Stimulated activated CD8-positive, alpha-beta memory T cell treated with anti-CD3 and anti-CD28 coated beads, Interleukin-7, amount 100 ng/mL, for 24 hours (primary cell): ENCODE measurements at places on chromosomes 5 and 9.

DNA sequence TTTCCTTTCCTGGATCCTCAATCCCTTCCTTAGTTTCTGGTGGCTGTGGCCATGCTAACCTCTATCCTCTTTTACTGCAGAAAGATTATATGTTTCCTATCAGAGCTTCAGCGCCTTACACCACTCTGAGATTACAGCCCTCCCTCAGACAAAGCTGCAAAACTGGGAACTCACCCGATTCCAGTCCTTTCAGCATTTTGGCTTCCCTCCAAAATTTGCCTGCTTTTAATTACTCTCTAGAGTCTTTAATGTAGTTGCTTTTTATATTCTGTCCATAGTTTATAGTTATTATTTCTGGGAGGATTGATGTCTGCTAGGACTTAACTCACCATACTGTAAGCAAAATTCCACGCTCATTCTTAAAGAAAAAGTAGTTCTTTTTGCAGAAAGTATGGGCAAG, 110.2 kb downstream of the NSG2 start:
- no peak for DNase-seq

GRCh38 chr9:117906763-117907162, 202.6 kb downstream of the TLR4 start:
- no peak for DNase-seq

DNA sequence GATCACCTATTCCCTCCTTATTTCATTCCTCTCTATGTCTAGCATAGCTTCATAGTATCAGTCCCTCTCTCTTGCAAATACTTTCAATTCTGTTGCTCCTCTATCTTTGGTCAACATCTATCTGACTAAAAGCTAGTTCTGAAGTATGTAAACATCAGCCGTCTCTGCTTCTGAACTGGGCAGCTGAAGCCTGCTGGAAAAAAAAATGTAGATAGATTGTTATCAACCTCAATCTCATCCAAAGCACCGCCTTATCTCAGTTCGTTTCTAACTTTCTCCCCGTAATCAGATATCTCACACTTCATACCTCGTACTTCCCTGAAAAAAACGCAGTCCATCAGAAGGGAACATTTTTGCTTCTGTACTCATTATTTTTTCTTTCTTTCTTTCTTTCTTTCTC, 4.5 kb upstream of the SEMA6A start:
- no peak for DNase-seq

DNA sequence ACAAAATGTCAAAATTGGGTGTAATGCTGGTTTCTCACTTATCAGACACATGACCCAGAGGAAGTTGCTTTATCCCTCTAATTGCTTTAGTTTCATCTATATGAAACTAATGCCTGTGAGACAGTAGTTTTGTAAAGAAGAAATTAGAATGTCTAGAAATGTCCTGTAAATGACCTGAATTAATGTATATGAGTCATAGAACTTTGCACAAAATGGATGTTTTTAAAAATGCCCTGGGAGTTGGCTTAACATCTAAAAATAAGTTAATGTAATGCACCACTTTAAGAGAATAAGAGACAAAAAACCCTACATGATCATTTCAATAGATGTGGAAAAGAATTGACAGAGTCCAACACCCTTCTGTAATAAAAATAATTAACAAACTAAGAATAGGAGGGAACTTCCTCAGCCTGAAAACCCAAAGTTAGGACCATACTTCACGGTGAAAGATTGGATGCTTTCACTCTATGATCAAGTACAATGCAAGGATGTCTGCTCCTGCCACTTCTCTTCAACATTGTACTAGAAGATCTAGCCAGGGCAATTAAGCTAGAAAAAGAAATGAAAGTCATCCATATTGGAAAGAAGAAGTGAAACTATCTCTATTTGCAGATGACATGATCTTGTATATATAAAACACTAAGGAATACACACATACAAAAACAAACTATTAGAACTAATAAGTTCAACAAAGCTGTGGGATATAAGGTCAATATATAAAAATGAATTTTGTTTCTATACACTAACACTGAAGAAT, 117.9 kb downstream of the MELK start:
- DNase-seq, result no peak

DNA sequence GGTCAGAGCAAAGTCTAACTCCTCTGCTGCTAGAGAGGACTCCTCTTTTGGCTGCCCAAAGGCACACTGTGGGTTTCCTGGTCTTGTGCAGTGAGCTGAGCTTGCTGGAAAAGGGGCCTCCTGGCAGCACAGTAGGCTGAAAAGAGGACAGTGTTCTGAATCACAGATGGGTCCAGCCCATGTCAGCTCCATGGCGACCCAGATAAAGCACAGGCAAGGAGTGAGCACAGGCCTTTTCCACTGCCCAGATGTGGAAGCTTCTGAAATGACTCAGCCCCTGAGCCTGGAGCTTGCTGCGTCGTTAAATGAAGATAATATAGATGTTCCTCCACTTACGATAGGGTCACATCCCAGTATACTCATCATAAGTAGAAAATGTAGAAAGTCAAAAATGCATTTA, 8.1 kb downstream of the CCDC180 start:
- DNase-seq, result no peak

- no peak for DNase-seq
These were observed 29.1 kb downstream of the ADAMTS2 start for GRCh38 chr5:179316111-179316551.

DNA sequence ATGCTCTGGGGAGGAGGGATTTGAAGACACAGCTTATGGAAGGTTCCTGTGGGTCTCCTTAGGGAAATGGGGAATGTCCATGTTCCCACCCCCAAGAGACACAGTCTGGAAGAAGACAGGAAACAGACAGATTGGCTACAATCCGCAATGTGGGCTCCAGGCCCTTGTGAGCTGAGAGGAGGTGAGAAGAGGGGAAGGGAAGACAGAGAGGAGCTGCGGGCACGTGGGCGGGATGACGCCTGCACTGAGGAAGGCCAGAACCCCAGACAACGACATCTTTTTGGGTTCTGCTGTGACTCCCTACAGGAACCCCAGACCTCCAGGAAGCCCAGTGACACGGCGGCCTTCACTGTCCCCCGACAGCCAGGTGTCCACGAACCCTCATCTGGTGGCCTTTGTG, 29.9 kb upstream of the NKD2 start:
- no peak for DNase-seq

DNA sequence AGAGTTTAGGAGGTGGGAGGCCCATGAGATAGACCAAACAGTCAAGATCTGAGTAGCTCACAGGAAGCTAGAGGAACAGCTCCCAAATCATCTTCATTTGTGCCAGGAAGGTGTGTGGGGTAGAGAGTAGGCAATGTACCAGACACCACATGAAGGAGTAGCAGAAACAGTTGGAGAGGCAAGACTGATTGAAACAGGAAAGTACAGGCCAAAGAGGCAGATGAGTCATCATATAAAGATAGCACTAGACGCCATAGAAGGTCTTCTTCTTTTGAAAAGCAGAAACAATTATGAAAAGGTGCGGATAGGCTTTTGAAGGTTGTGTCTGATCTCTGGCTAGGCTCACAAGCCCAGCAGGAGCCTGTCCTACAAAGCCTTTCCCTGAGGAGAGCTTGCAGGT, 62.7 kb upstream of the PALM2AKAP2 start:
- no peak for DNase-seq

DNA sequence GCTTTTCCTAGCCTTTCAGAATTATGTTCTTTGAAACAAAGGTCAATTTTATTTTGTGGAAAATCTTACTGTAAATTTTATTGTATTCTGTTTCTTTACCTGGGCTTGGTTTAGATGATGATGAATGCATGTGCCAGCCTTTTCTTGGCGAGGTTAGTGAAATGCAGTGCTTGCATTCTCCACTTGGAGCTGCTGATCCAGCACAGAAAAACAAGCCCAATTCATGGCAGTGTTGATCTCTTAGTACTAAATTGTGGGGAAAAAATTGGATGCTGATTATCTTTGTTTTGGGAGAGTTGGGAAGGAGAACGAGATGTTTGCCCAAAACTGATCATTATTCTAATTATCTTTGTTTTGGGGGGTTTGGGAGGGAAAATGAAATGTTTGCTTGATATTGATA, 3.7 kb downstream of the HABP4 start:
- DNase-seq, result no peak

DNA sequence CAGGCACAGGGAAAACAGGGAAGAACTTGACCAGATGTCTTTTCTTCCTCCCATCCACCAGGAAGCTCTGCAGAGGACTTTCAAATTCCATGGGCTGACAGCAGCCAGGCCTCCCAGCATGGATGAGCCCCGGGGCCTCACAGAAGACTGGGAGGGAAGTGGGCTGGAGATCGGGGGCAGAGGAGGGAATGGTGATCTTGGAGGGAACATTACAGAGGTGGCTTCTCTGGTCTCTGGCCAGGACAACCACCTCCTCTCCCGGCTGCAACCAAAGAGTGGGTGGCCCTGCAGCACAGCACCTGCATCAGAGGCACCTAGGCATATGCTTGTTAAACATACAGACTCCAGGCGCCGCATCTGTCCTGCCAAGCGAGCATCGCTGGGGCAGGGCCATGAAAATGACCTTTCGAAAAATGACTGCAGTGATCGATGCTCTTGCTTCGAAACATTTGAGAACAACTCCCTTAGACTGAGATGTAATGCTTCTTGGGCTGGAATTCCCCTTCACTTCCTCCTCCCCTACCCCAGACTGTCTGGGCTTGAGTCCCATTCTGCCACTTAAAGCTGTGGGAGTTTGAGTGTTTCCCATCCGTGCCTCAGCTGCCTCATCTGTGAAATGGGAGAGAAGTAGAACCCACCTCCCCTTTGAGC, 68.7 kb upstream of the UNC5A start:
- DNase-seq, result no peak

DNA sequence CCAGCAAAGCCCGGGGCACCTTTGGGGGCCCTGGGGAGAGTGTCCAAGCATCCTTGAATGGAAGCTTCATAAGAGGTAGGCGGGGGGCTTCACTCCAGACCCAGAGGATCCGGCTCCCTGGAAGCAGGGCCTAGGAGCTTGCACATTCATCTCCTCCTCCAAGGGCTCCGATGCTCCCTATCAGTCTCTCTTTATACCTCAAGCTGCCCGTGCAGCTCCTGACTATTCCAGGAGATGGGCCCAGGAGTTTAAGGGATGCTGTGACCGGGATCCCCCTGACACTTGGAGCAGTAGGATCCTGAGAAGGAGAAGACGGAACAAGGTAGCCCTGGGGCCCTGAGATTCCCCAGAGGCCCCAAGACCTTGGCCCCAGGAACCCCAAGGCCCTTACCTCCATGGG, 25.9 kb downstream of the CSF1R start:
- DNase-seq, result no peak

DNA sequence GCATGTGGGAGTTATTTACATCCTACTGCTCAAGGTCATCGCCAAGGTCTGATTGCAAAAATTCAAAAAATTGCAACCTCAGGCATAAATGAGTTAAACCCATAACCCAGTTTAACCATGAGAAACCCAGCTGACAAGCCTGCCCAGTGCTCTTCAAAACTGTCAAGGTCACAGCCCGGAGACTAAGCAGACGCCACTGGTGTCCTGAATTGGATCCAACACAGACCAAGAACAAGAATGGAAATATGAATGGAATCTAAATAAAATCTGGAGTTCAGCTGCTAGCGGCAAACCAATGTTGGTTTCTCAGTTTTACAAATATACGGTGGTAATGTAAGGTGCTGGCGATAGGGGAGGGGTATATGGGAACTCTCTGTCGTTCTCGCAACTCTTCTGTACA, 201.5 kb upstream of the MVB12B start:
- no peak for DNase-seq

DNA sequence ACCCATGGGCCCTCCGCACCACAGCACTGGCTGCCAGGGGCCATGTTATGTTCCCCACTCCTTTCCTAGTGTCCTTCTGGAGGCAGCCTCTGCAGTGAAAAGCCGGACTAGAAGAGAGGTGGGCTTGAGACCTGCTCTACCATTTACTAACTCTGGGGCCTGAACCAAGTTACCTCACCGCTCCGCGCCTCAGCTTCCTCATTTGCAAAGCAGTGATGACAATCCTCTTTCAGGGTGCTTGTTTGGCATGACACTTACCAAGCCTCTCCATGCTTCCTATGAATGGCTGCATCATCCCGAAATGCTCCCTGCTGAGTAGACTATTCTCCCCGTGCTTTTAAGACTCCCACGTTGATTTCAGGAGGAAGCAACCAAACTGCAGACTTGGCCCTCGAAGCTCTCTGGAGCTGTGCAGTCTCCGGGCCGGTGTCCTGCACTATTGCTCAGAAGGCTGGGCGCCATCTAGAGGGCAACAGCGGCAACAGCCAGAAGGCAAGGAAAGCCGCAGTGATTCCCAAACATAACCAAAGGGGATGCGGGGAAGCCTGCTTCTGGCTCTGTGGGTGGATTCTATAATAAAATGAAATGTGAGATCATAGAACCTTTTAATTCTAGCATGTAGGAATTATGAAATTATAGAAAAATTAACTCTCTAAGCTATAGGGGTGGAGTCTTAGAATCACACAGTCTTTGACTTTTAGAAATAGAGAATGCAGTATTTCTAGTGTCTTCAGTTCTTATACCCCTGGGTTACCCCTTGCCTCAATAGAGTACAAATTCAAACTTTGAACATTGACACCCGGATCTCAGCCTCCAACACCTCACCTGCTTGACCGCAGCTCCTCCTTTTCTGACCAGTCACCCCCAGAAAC, 599.8 kb upstream of the BRINP1 start:
- peak; percentile 8 for DNase-seq

GRCh38 chr9:111456529-111456928, 27.7 kb downstream of the ECPAS start:
- DNase-seq, result no peak

GRCh38 chr5:135181653-135182052, 147.6 kb upstream of the PITX1 start:
- DNase-seq, result no peak

GRCh38 chr5:40683305-40683704, 3.6 kb downstream of the PTGER4 start:
- no peak for DNase-seq

GRCh38 chr5:43042626-43043399, 2.7 kb upstream of the ANXA2R start:
- DNase-seq, result peak; percentile 35

- no peak for DNase-seq
These were observed 101.6 kb downstream of the FSTL4 start for GRCh38 chr5:133510634-133511262.

DNA sequence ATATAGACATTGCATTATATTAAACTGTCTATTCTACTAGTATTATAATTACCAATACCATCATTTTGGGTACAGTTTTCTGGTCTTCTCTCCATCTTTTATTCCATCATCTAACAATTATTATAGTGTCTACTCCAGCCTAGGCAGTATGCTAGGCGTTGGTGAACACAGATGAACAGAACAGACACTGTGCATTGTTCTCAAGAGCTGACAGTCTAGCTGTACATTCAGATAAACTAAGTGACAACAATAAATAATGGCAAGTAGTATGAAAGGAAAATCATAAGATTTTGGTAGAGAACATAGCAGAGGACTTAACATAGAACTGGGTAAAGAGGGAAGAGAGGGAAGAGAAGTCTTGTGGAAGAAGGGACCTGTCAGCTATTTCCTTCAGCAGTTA, 12.5 kb upstream of the SGCD start:
- DNase-seq, result no peak

DNA sequence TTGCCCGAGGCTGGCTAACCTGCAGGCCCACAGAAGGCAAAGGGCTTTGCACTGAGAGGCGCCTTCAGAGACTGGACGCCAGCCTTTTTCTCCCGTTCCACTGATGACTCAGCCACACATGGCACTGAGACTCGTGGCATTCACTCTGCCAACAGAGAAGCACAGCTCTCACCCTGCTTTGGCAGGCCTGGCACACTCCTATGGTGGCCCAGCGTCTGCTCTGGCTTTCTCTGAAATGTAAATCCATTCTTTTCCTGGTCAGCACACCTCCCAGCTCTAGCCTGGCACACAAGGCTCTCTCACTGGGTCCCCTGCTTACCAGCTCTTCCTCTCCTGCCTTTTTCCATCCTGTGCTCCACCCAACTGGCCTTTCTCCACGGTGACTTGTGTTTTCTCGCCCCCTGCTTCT, 5.9 kb upstream of the MELK start:
- no peak for DNase-seq
